ENCODE measurements at places on chromosomes 5 and 9.

DNA sequence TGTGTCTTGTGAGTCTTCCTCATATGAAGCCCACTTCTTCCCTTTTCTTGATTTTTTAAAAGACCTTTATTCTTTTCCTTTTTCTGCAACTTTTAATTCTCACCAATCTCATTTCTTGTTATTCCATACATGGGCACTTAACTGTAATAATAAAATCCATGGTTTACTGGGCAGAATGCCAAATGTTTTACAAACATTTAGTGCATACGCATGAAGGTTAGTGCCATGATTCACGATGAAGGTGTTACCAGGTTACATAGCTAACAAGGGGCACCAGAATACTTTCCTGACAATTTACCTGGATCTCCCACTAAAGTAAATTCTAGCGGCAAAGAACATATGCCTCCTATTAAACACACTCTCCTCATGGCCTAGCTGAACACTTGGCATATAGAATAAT is 28.5 kb downstream of the MAN2A1 start:
- no peak for DNase-seq

- no peak for DNase-seq
Measured at GRCh38 chr5:120207129-120207528, 257.0 kb upstream of the PRR16 start.

DNA sequence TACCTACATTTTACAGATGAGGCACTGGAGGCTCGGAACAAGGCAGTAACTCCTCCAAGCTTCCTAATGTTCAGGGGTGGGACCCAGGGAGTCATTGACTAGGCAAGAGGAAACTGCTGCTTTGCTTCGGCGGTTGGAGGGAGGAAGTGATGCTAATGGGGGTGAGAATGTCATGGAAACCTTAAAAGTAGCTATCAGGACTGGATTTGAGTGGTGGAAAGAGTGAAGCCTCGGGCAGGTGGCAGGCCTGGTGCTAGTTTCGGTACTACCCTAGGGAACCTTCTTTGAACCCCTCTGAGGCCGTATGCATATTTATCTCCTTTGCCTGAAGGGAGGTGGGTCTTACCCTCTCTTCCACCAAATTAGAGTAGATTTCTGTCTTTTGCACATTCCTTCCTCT is 1.6 kb downstream of the BSPRY start:
- no peak for DNase-seq

- no peak for DNase-seq
Measured at GRCh38 chr9:129365196-129365595, 187.1 kb upstream of the IER5L start.

All from HFF-Myc (cell line).